COLO829 (cell line): ENCODE measurements at places on chromosomes 7 and 10.

DNA sequence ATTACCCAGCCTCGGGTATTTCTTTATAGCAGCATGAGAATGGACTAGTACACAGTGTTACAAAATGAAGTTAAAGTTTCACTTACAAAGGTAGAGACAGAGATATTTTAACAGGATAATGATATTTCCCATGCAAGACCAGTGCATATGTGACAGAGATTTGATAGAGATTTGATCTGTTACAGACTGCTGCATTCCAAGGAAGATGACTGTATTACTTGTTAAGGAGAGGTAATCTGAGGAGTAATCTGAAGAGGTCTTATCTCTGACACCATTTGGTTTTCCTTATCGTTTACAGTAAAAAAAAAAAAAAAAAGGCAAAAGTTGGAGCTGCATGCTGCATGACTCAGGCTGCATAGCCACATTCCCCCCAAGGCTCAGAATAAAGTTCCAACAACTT lies 289.6 kb downstream of the POM121L12 start:
- no peak for DNase-seq

DNA sequence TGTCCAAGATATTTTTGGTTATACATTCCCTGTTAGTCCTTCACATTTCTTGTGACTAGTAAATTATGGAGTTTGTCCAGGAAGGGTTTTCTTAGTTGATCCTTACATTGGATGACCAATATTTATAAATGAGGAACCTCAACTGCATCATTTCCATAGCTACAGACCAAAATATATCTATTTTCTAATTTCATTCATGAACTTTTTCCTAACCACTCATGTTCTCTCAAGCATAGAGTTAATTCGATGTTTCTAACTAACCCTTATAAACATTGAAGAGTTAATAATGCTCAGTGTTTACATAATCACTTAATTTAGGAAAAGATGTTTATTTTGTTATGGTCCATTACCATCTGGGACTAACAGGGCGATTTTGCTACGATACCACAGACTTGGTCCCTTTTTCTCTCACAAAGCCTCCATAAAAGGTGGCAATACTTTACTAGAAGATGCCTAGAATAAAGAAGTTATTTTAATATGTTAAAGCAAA lies 591.0 kb downstream of the MAGI2 start:
- no peak for DNase-seq

DNA sequence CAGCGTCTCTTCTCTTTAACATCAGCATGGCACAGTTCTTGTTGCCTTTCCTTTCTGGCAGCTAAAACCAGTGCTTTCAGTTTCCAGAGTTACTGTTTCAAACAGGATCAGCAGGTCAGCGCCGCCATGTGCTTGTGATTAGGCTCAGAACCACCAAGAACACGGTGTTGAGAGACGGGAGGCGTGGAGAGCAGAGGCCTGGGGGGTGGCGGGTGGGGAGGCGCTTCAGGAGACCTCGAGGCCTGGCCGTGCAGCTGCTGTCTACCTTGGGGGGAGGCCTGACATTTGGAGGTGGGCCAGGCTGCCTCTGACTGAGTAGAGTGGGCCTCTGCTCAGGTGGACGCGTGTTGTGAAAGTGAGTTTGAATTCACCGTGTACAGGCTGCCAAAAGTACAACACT lies 22.0 kb downstream of the PFKFB3 start:
- no peak for DNase-seq

DNA sequence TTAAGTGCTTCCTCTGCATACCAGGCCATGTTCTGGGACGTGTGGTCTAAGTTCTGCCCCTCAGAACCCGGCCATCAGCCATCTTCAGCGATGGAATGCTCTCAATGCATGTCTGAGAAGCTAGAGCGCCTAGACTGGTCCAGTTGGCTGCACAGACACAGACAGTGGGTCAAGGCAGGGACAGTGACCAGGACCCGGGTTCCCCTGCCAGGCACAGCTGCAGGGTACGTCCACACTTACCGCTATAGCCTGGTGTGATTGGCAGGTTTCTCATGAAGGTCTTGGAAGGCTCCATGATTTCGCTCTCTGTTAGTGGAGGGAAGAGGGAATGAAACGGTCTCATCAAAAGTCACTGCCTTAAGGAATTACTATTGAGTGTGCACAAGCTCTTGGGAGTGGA lies 47.3 kb downstream of the PNLIPRP2 start:
- no peak for DNase-seq

GRCh38 chr7:130970196-130970595 lies 236.2 kb upstream of the KLF14 start:
- no peak for DNase-seq

DNA sequence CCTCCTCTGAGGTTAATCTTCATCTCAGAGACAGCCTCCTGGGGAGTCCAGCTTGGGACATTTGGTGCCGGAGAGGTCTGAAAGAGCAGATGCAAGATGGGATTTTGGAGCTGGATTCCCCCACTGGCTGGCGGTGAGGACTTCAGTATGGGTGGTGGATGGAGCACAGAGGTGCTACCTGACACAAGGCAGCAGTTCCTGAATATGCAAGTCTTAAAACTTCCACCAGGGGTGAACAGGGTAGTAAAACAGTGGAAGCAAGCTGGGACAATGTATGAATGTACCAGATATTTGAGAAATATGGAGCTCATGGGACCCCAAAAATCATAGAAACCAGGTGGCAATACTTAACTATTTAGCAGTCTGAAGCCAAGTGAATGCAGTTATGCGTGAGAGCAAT lies 4.8 kb upstream of the TAF3 start:
- no peak for DNase-seq
